ENCODE measurements at places on chromosomes 7 and 10.

DNA sequence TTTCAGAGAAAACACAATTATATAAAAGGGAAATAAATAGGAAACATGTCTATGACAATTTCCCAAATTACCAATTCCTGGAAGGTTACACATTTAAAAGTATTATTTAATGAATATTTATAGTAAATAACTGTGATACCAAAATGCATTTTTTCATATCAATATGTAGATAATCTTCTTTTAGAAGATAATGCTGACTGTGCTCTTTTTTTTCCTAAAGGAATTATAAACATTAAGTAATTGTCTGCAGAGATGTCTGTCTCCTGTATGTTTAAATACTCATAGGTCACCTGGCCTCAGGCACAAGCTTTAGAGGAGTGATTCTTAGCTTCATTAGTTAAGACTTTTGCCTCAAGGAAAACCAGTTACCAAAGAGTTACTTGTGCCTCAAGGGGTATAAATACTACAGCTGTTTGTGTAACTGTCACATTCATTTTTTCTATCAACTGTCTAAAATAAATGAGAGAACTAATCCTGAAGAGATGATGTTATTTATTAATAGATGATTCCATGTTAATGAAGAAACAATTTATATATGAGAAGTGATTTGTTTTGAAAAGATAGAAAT lies 77.1 kb downstream of the DNAJC1 start:
- DNase-seq: no peak

GRCh38 chr7:156554488-156554887 lies 86.1 kb upstream of the RNF32 start:
- no peak for DNase-seq

- no peak for DNase-seq
Measured at GRCh38 chr7:29234438-29234837, 39.9 kb downstream of the CHN2 start.

GRCh38 chr7:15043931-15044330 lies 141.4 kb upstream of the DGKB start:
- DNase-seq: no peak

- no peak for DNase-seq
Measured at GRCh38 chr10:48240196-48240595, 34.3 kb downstream of the FRMPD2 start.

DNA sequence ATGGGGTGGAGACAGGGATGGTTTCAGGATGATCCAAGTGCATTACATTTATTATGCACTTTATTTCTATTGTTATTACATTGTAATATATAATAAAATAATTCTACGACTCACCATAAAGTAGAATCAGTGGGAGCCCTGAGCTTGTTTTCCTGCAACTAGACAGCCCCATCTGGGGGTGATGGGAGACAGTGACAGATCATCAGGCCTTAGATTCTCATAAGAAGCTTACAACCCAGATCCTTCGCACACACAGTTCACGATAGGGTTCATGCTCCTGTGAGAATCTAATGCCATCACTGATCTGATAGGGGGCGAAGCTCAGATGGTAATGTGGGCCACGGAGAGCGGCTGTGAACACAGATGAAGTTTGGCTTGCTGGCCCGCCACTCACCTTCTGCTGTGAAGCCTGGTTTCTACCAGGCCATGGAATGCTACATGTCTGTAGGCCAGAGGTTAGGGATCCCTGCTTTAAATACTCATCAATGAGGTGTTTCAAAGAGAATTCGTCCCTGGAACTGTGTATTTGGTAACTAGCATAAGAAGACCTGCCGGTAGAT lies 21.2 kb upstream of the PRKCQ start:
- DNase-seq: no peak

DNA sequence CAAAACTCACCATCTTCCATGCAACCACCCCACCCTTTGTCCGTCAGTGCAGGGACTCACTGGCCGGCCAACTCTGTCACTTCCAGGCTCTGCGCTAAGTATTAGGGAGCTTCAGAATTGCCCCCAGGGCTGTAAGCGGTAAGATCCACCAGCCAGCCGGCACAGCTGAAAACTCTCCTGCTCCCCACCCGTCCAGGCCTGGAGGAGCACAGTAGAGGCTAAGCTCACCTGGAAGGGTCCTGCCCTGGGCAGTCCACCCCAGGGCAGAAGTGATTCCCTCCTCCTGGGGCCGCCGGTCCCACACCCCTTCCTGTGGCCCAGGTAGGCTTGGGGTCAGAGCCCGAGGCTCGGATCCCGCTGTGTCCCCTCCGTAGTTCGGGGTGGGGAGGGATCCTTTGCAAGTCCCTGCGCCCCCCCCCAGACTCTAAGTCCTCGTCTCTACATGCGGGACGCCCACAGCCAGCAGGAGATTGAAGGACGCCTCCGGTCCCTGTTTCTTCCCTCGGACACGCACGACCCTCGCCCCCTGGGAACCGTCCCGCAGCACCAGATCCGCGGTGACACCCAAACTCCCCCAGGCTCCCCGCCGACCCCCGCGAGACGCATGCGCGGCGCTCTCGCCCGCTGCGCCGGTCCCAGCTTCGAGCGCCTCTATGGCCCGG lies 138.9 kb downstream of the ARHGAP22 start:
- no peak for DNase-seq

DNA sequence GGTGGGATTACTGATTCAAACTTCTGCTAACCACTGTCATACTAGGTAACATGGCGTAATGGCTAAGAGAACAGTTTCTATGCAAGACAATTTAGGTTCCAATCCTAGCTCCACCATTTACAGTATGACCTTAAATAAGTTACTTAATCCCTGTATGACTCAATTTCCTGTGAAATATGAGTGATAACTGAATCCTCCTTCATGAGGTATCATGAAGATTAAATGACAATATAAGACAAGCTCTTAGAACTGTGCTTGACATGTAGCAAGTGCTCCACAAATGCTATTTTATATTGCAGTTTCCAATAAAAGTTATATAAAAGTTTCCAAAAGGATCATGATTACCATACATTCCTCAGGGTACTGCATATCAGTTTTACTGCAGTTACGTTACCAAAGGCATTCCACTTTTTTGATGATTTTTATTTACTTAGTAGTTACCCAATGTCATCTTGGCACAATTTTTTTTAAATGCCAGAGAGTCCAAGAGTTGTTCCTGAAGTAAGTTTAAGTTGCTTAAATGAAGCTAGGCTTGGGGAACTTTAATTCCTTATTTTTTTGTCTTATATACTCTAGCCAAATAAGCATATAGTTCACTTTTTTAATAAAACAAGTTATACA lies 7.1 kb downstream of the DOCK4 start:
- DNase-seq: no peak

DNA sequence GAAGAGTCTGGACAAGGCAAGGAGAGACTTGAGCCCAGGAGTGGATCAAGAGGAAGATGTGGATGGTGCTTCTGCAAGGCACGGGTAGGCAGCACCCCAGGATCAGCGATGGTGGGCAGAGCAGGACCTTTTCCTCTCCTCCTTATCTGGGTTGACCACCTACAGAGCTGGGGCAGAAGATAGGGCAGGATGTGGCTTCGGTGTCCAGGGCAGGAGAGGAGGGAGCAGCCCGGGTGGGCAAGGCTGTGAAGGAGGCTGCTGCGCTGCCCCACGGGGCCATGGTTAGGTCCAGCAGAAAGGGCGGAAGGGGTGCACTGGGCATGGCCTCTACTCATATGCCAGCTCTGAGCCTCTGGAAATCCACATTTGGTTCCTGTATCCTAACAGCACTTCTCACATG lies 20.0 kb upstream of the PARP12 start:
- DNase-seq: no peak

- no peak for DNase-seq
Measured at GRCh38 chr7:100065452-100066186, 15.9 kb downstream of the ZNF3 start.

- DNase-seq: no peak
Measured at GRCh38 chr10:49009199-49009979, 69.7 kb upstream of the LRRC18 start.

DNA sequence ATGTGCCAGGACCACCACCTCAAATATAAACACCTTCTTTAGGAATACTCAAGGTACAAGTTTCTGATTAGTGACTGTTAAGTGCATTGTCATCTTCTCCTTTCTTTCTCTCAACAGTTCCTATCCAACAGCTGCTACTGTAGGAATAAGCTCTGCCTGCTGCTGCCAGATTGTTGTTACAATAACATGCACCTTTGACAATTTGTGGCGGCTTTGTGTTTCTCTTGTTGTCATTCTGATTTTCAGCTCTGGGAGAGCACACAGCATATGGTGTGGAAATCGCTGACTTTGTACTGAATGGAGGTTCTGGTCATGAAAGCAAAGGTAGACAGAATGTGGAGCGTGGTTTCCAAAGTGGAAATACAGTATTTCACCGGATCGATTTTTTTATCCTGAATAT lies 182.8 kb downstream of the SEC23IP start:
- DNase-seq: no peak

DNA sequence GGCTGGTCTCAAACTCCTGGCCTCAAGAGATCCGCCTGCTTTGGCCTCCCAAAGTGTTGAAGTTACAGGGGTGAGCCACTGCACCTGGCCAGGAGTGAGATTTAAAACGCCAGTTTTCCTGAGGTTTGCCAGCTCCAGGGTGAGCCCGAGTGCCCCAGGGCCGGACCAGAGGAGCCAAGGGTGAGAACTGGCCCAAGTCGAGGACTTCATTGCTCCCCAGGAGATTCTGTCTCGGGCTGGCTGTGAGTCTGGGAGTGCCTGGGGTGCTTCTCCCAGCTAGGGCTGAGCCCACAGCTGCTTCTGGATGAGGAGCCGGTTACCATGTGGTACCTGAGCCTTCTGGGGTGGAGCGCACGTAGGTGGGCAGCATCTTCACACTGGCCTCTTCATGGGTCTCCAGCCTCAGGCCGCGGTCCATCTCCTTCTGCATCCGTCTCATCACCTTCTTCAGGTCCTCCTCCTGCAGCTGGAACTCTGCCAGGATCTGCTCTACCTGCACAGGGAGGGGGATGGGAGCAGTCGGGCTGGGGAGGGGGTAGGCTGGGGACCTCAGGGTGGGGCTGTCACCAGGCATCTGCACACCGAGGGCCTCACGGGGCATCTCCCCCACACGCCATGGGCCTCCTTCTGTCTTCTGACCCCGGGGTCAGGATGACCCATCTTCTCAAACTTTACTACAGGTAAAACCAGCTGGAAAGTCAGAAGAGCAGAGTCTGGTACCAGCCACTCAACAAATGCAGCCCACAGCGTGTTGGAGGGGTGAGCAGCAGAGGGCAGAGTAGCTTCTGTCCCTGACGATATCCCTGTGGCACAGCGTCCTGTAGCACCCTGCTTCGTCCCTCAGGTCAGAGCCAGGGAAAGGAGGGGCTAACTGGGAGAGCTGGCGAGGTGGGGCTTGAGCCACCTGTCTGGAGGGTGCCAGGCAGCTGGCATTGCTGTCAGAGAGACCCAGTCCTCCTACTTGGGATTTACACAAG lies 12.1 kb upstream of the MYL7 start:
- DNase-seq: no peak

GRCh38 chr7:985127-985416 lies 2.1 kb downstream of the CYP2W1 start:
- no peak for DNase-seq

DNA sequence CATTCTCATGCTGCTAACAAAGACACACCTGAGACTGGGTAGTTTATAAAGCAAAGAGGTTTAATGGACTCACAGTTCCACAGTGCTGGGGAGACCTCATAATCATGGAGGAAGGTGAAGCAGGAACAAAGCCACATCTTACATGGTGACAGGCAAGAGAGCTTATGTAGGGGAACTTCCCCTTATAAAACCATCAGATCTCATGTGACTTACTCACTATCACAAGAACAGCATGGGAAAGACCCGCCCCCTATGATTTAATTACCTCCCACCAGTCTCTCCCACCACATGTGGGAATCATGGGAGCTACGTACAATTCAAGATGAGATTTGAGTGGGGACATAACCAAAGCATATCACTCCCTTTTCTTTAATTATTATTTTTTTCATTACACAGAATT lies 16.6 kb downstream of the COL28A1 start:
- no peak for DNase-seq

GRCh38 chr7:157709531-157710251 lies 372.9 kb downstream of the DNAJB6 start:
- DNase-seq: no peak

- no peak for DNase-seq
Measured at GRCh38 chr7:142615508-142615907, 133.8 kb upstream of the PRSS1 start.

DNA sequence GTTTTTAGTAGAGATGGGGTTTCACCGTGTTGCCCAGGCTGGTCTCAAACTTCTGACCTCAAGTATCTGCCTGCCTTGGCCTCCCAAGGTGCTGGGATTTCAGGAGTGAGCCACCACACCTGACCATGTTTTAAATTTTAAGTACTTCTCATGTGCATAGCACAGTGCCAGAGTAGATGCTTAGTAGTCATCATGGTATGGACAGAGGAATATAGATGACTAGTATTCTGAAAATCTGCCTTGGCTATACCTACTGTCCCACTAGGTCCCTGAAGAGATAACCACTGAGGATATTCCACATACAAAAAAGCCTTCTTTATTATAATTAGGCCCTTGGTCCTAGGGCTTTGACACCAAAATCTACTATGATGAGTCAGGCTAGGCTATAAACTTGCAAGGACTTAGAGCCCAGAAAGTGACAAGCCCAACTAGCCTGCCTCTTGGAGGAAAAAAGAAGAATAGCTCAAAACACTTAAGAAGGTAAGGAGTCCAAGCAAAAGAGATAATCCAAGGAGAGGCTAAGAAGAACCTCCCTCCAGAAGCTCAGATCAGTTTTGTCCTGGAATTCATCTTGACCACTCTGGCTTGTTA lies 34.0 kb downstream of the LUC7L2 start:
- no peak for DNase-seq

GRCh38 chr10:71345694-71346093 lies 26.6 kb downstream of the SLC29A3 start:
- no peak for DNase-seq

DNA sequence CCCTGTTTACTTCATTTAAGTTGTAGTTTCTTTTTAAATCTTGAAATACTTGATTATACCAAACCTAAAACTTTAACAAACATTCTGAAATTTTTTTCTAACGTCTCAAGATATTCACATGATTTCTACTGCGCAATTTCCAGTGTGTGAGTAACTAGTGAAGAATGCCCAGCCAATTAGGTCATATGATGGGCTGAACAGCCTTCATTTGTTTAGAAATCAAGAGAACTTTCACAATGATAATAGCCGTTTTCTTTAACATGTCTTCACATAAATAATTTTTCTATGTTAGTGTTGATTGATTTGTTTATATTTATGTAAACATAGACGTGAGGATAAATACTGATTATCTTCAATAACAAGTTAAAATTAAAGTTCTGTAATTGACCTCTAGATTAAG lies 21.8 kb downstream of the STAM start:
- DNase-seq: no peak

DNA sequence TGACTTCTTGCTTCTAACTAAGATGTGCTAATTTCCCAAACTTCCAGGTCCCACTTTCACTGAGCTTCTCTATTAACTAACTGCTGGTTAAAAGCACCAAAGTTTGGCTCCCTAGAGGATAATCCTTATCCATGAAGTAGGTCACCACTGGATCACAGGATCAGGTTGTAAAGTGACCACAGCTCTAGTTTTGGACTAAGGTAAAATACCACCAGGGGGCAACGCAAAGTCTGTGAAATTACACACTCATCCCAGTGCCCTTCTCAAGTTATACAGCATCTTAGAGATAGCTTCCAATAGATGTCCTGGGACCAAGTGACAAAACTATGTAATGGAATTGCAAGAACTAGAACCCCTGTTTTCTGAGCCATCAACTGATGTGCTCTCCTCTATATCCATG lies 116.4 kb upstream of the ASAH2 start:
- no peak for DNase-seq

GRCh38 chr10:68562661-68563570 lies 2.8 kb downstream of the TET1 start:
- DNase-seq: no peak

- no peak for DNase-seq
Measured at GRCh38 chr10:100183481-100183880, 2.3 kb downstream of the ERLIN1 start.

Measured in stimulated activated CD4-positive, alpha-beta T cell treated with anti-CD3 and anti-CD28 coated beads, Interleukin-15, amount 100 ng/mL, for 1 hour (primary cell).